ENCODE measurements at places on chromosomes 16 and 17.

GRCh38 chr17:66025551-66025950 lies 166.4 kb downstream of the CEP112 start:
- no peak for DNase-seq

DNA sequence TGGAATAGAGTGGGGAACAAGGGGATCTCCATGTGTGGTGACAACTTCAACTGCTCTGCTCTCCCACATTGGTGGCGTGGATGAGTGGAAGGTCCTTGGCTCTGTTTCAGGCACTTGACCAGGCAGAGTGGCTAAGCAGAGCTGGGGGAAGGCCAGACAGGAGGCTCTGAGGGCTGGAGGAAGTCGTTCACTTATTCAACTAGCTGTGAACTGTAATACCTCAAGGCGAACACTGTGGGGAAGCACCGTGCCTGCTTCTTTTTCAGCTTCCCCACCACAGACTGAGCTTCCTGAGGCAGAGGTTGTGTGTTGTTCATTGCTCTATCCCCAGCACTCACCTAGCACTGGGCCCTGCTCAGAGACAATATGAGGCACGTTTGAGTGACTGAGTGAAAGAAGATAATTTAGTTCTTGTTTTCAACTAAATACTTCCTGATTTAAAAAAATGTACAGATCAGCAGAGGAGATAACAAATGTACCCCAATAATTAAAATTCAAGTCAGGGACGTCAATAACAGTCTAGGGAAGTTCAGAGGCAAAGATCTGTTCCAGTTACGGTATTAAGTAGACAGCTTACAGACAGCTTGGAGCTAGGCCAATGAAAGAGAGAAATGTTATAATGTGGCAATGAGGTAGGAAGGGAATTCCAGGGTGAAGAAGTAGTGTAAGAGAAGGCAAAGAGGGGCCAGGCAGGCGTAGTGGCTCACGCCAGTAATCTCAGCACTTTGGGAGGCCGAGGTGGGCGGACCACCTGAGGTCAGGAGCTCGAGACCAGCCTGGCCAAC lies 34.7 kb downstream of the MYO18A start:
- no peak for DNase-seq

GRCh38 chr17:5123343-5124124 lies 7.7 kb downstream of the USP6 start:
- DNase-seq: no peak

- no peak for DNase-seq
These were observed 9.6 kb upstream of the SPN start for GRCh38 chr16:29653471-29653870.

DNA sequence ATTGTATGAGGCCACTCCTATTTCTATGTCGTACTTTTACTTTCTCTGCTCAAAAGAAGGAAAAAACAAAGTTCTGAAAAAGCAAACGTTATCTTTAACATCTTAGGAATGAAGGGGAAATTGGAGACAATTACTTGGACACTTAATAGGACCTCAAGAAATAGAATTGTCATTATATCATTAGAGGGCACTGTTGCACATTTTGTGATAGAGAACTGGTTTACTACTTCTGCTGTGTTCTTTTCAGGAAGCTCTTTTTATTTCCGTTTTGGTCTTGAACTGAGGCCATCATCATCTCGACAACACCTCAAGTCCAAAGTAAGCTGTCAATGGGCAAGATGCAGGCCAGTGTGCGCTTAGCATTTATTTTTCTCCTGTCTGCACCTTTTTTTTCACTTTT lies 14.6 kb downstream of the COG4 start:
- no peak for DNase-seq

Data from stimulated activated CD4-positive, alpha-beta T cell treated with anti-CD3 and anti-CD28 coated beads, Interleukin-4, amount 100 ng/mL, for 48 hours (primary cell).